ENCODE measurements at places on chromosomes 2 and 18.

DNA sequence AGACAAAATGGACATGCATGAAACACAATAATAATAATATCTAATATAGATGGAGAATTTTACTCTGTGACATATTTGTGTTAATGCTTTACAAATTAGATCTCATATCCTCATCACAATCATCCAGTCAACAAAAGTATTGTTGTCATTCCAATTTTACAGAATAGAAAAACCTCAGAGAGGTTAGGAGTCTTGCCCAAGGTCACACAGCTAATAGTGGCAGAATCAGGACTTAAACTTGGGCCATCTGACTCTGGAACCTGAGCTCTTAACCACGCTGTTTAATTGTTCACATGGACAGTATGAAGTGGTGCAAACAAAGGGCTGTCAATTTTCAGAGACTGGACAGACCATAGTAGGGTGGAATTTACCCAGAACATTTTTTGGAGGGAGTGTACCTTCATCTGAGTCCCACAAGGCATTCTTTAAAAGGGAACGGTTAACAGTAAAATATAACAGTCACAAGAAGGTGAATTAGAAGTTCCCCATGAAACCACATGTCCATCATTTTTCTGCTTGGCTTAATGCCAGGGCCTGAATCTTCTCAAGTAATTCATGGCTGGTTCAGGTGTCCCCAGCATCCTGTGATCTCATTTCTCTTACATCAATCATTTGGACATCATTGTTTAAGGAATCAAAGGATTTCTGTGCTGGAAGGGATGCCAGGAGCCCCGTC lies 35.4 kb upstream of the CCDC93 start:
- no peak for DNase-seq

- DNase-seq: no peak
These were observed 87.4 kb downstream of the MTCL1 start for GRCh38 chr18:8792688-8793316.

- DNase-seq: no peak
These were observed 58.1 kb upstream of the TTN start for GRCh38 chr2:178865146-178865936.

DNA sequence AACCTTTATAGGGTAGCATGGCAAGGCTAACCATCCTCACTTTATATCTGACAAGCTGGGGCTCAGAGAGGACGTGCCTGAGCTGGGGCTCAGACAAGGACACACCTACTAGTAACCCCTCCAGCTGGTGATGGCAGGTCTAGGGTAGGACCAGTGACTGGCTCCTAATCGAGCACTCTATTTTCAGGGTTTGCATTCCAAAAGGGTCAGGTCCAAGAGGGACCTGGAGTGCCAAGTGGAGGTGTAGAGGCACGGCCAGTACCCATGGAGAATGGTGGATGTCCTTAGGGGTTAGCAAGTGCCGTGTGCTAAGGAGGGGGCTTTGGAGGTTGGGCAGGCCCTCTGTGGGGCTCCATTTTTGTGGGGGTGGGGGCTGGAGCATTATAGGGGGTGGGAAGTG lies 1.2 kb upstream of the DES start:
- DNase-seq: no peak

- no peak for DNase-seq
These were observed 125.9 kb downstream of the LTBP1 start for GRCh38 chr2:33072614-33073013.

- DNase-seq: no peak
These were observed at the start of gene DIPK1C for GRCh38 chr18:74457043-74457724. Gene DIPK1C (minus strand): TSS chr18:74457308. CDS start chr18:74457259, 49 bp downstream.

DNA sequence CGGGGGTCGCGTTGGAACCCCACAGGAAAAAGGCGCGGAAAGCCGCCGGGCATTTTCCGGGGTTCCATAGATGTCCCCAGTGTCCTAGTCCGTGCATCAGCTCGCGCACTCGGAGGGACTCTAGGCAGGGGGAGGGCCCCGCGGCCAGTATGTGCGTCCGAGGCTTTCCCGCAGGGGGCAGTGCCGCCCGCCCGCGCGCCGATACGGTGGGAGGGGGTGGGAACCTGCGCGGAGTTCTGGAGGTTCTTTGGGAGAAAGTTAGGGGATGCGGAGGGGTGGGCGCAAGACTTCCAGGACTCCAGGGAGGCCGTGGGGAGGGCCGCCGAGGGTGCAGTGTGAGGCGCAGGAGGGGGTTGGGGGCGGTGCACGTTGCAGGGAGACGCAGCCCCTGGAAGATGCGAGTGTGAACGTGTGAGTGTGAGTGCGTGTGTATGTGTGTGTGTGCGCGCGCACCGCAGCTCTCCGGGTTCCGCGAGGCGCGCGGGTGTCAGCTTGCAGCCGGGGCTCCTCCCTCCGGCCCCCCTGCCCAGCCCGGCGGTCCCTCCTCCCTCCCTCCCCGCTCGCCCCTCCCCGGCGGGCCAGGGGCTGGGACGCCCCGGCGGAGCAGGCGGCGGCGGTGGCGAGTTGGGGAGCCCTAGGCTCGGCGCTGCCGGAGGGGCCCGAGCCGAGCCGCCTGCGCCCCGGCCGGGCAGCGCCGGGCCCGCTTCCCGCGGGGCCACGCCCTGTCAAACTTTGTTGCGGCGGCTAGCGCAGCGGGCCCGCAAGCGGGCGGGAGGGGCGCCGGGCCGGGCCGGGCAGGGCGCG lies at the start of gene TCF7L1:
TCF7L1 (plus strand) TSS at position 559 of the 804 bp plus-strand sequence. CDS start 293 bp downstream, outside the sequence.
- no peak for DNase-seq

GRCh38 chr18:2984703-2985261 lies 28.2 kb downstream of the LPIN2 start:
- no peak for DNase-seq

- DNase-seq: no peak
These were observed 15.0 kb upstream of the TANC1 start for GRCh38 chr2:158953454-158953853.

GRCh38 chr18:34122724-34123334 lies 101.9 kb downstream of the NOL4 start:
- no peak for DNase-seq

DNA sequence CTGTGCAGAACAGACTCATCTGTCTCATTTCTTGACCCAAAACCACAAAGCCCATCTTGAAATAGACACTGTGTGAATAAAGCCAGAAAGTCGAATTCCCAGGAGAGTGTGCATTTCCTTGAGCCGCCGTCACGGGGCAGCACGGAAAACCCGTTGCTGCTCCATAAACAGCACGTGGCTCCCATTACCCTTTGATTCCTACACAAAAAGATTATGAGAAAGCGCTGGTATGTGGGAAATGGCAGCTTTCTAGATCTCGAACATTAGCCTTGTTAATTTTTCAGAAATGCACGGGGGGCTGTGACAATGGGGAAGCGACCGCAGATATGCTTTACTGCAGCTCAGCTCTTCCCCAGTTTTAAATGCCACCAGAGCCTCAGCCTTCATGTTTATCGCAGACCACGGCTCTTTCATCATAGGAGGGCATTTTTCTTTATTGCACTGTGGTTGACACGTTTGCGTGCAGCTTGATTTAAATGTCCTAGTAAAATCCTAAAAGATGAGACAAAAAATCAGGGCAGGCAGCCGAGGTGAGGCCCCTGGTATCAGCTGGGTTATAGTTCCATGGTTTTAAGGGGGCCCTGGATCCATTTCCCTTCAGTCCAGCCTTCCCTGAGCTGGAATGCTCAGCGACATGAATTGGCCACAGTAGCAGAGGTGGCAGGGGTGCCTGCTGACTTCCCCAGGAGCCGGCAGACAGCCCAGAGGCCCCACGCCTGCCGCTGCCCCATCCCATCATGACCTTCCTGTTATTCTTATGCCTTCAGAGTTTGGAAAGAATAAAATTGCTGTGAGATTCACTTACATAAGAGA lies 249.3 kb downstream of the NDUFA10 start:
- no peak for DNase-seq

- DNase-seq: peak; percentile 5
These were observed 901 bp upstream of the MFSD6 start for GRCh38 chr2:190407246-190407661.

- DNase-seq: no peak
These were observed 58.2 kb downstream of the RAPH1 start for GRCh38 chr2:203476881-203477280.

DNA sequence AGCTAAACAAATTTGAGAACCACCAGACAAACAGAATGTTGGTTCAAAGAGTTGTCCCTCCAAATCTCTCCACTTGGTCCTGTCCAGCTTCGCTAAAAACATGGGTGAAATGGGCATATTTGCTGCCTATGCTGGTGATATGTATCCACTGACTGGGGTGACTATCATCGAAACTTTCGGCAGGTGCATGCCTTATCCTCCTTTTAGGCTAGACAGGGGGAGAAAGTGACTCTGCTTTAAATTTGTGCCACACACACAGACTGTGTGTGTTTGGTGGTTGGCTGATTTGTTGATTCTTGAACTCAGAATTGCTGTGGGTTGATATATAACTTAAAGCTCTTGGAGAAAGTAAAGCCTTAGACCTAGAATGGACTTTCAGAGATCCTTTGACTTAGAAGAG lies 324.1 kb upstream of the NT5C1B start:
- DNase-seq: no peak

GRCh38 chr2:13923823-13924222 lies 708.7 kb upstream of the LRATD1 start:
- no peak for DNase-seq

DNA sequence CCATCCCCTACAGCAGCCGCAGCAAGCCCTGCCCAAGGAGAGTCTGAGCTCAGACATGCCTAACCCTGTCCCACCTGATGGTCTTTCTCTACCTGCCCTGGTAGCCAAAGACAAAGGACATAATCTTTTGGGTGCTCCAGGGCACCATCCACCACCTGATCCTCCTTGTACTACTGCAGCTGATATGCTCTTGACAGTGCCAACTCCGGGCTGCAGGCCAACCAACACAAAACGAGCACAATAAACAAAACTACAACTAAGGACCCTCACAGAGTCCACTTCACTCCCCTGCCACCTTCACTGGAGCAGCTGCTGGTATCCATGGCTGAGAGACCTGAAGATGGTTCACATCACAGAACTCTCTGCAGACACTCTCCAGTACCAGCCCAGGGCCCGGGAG lies 106.3 kb downstream of the GRB14 start:
- no peak for DNase-seq

- DNase-seq: no peak
These were observed 25.6 kb downstream of the ZNF407 start for GRCh38 chr18:74623047-74623816.

DNA sequence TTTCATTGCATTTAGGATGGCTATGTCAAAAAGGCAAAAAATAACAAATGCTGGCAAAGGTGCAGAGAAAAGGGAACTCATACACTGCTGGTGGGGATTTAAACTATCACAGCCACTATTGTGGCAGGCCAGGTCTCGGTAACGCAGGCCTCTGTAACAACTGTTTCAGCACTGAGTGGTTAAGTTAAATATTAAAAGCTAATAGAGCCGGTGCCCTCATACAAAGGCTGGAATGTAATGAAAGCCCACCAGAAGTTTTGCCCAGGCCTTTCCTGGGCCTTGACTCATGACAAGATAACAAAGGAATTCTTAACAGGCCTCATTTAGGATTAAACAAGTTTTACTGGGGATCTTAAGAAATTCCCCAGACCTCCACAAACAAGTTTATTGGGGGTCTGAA lies 10.7 kb downstream of the MERTK start:
- DNase-seq: no peak

- no peak for DNase-seq
These were observed 76.6 kb upstream of the MAP4K3 start for GRCh38 chr2:39513641-39514094.

GRCh38 chr2:172181840-172182239 lies 79.1 kb upstream of the DLX2 start:
- no peak for DNase-seq

DNA sequence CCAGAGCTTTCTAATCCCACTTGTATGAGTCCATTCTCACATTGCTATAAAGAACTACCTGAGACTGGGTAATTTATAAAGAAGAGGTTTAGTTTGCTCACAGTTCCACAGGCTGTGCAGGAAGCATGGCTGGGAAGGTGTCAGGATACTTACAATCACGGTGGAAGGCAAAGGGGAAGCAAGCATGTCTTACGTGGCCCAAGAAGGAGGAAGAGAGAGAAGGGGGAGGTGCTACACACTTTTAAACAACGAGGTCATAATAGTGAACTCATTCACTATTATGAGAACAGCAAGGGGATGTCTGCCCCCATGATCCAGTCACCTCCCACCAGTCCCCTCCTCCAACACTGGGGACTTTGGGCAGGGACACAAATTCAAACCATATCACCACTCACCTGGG lies 67.8 kb downstream of the TTC32 start:
- no peak for DNase-seq

DNA sequence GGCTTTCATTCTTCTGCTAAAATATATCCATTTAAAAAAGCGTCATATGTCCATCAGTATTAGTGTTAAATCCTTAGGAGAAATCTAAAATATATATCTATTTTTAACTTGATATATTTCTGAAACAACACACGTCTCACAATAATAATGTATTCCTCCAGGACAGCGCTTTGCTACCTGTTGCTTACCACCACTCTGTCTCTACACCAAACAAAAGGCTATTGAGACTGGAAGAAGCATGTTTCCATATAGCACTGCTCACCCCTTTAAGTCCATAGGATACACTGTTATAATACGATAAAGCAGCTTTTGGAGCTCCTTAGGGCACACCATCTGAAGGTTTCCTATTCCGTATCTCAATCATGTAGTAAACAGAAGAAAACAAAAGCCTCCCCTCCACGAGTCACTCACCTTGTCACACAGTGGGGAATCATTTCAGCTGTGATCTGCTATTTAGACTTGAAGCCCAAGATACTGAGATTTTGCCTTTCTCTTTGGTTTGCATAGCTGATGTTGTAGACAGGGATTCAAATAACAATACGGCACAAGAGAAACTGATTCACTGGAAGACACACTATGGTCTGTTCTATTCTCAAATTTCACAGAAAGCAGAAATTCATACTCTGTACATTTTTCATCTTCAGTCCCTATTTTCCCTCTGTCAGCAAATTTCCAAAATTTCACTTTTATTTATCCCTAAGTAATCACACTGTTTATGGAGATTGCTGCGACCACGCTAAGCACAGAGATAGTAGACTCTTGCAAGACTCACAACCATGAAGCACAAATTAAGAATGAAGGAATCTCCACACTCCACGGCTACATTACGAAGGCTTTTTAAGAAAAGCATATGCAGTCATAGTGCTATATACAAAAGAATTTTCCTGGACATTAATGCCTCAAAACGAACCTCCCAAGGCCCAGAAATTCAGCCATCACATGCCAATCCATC lies 187.1 kb downstream of the TCF4 start:
- DNase-seq: no peak

GRCh38 chr18:63505566-63506335 lies 29.0 kb downstream of the SERPINB5 start:
- no peak for DNase-seq

DNA sequence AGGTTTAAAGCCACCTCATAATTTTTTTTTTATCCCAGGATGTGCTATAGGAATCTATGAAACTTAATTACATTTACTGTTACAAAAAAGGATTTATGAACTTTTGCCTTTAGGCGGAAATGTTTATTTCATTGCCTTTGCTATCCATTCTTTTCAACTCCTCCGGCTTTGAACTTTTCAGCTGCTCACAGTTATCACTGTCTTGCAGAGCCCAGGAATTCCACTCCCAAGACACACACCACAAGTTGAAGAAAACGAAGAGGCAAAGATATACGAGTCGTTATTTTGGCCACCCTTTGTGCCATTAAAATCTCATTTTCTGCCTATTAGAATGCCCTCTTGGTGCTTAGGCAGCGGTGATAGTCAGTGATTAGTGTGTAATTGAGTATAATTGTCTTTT lies 80.0 kb downstream of the PAX3 start:
- DNase-seq: no peak
